ENCODE measurements at places on chromosomes 7 and 10.
A peak's percentile ranks its signal among the peaks of the same experiment; 100 is the strongest.

GRCh38 chr10:4057725-4058513 is 272.9 kb upstream of the KLF6 start:
- DNase-seq: no peak

DNA sequence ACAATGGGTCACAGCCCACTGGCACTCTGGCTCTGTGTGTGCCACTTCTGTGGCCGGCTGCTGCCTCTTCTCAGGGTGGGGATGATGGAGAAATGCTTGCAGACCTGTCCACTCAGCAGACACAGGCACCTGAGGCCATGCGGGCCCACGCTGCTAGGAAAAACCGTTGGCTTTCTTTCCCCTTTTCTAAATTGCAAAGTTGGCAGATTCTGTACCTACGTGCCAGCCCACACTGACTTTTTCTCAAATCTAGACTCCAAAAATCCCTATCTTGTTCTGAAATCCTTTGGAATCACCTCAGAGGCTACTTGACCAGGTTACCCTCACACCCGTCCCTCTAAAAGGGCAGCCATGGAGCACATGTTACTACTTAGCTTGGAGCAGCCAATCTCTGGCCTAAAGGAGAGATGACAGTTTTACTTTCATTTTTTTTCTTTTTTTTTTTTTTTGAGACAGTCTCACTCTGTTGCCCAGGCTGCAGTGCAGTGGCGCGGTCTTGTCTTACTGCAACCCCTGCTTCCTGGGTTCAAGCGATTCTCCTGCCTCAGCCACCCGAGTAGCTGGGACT is 99.4 kb downstream of the RNF216 start:
- DNase-seq: no peak

- no peak for DNase-seq
Observed at GRCh38 chr10:35058134-35058533, 32.0 kb downstream of the CUL2 start.

DNA sequence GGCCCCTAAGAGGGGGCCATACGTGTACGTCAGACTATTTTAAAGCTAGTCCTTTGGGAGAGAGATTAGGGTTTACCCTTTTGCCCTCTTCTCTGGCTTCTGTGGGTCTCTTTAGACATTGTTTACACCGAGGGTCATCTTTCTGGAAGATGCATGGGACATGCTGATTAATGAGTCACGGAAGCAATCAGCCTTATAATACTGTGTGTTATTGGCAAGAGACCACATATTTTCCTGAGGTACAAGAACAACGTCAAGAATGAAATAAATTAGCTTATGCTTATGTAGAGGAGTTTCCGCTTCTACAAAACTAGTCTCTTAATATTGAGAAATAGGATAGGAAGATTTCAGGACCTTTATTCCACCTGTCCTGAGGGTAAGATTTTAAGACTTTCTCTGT is 327.7 kb downstream of the BBS9 start:
- no peak for DNase-seq

DNA sequence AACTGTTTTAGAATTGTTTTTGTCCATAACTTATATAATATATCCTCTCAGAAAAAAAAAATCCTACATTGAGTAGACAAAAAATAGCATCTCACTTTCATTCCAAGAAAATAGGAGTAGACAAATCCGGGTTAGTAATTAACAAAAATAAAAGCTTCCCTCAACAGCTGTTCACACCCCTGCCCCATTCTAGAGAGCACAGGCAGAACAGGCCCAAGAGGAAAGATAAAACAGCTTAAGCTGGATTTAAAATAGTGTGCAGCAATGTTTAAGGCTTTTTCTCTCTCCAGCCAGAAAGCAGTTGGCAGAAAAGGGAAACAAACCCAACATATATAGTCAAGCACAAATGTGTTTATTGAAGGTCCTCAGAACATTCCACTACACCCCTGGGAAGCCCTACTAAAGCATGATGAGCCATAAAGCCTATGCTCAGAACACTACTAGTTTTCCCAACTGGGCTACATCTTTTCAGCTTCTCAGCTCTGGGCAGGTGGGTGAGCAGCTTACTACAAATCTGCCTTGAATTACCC is 189.9 kb downstream of the MTERF1 start:
- DNase-seq: no peak

- DNase-seq: no peak
Observed at GRCh38 chr7:71404726-71405345, 272.9 kb downstream of the GALNT17 start.

DNA sequence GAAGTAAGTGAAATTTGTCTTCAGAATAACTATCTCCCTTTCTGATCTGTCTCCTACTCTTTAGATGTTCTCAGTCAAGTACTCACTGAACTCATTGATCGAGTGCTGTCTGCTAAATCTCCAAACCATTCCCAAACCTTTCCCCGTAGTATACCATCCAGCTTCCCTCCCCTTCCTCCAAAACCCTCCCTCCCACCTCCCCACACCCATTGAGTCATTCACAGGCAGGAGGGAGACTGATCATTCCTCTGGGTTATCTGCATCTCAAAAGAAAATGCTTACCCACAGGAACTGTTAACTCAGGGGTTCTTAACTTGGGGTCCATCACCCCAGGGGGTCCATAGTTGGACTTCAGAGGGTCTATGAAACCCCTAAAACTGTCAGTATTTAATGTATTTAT is 37.4 kb downstream of the GOT1 start:
- DNase-seq: no peak

DNA sequence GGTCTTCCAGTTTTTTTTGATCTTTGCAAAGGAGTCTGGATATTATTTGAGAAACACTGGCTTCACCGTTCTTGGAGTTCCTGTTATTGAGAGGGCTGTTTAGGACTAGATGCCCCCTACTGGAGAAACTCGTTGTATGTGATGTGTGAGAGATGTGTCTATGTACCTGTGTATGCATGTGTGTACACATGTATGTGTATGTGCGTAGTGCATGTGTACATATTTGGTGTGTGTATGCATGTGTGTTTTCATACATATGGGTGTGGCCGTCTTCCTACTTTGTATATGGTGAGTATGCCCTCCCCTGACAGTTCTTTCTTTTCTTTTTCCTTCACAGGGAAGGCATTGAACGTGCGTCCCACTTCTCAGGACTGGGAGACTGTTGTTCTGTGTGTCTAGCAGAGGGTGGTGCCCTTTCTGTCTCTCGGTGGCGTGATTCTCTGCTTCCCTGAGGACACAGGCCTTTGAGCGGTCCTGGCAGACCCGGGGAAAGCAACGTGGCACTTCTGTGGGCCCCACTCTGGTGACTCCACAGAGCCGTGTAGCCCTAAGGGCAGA is 3.0 kb upstream of the CALHM3 start:
- no peak for DNase-seq

GRCh38 chr10:71864911-71865361 is 13.9 kb upstream of the PSAP start:
- DNase-seq: no peak

- no peak for DNase-seq
Observed at GRCh38 chr7:17506095-17506494, 207.6 kb downstream of the AHR start.

DNA sequence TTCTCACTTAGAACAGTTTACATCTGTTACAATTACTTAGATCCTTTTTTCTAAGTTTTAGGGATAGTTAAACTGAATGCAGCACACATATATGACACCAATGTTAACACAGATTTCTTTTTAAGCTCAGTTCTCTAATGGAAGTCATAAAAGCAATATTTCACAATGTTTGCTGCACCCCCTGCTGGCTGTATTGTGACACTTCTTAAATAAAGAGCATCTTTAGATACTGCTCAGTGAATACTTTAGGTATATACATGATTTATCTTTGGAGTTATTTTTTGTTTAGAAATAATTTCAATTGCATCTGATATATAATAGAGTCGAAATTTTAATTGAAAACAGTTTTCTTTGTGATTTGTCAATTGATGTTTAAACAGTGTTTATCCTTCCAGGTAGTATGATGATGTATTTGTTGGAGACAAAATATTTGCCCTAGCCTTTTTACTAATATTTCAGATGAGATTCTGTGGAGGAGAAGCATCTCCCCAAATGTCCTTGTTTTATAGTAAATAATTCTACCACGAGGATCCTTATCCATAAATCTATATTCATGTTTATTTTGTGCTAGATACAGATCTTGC is 174.4 kb downstream of the ST7 start:
- DNase-seq: peak; percentile 20

DNA sequence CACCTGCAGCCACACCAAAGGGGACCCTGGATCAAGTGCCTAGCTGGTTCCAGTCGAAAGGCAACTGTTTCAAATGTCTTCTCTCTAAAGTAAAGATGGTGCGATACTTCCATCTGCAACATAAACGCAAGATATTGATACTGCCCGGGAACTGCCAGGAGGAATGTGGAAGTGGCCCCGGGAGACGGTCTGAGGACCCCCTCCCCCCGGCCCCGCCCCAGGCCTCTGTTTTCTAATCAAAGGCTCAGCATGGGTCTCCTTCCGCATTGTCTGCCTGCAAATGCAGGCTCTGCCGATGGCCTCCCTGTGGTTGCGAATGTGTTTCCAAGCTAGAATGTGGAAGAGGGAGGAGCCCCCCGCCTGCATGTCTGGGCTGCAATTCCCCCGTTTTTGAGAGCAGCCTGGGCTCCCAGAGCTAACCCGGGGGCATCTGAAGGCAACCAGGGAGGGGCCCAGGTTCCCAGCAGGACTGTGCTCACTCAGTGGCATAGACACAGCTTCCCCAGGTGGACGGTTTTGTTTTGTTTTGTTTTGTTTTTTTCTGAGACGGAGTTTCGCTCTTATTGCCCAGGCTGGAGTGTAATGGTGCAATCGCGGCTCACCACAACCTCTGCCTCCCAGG is 223.9 kb upstream of the PPP2R2D start:
- DNase-seq: peak; percentile 83

DNA sequence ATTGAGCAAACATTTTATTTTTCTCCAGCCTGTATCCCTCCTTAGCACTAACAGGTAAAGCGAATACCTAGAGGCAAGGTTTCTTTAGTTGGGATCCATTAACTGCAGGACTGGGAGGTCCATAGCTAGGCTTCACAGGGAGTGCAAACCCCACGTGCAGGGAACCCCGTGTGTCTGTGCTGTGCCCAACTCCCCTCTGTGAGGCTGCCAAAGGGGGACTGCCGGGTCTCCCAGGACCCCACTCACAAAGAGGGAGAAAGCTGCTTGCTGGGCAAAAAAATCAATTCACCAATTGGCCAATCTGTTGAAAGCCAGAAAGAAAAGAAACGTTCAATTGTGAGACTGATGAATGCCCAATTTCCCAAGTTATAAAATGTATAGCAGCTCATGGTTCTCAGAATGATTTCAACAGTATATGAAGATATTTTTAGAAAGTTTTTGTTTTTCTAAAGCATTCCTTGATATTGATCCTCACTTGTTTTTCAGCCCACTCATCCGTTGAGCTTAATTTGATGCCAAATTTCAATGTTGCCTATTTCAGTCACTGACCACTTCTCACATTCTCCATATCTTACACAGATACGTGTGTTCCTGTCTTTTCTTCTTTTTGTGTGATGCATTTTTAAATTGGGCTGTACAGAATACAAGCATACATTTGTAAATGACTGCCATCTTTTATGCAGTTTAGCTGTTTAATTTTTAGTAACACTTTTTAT is 202.7 kb upstream of the PRSS58 start:
- DNase-seq: no peak

- no peak for DNase-seq
Observed at GRCh38 chr10:81814842-81815241, 60.2 kb upstream of the NRG3 start.

DNA sequence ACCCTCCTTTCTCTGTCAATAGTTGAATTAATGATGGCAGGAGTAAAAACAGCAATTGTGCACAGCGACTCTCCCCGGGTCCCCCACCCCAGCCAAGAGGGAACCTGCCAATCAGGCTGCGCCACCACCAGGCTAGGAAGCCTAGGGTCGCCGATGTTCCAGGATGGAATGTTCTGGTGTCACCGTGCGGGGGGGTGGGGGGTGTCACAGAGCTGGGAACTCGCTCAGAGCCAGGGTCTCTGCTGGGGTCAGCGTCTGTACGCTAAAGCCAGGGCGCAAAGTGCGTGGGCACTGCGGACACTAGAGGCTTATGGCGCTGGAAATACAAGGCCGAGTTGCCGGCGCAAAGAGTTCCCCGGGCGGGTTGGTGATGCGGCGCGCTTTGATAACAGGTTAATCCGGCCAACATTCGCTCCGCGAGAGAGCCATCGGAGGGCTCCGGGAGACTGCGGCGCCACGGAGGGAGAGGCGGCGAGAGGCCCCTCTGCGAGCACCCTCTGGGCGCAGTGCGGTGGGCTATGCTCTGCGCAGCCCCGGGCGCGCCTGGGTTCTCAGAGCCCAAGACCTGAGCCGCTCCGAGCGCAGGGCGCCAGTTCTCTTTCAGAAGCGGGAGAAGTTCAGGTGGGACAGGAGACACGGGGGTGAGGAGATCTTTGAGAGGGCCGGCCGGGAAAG is 192.3 kb downstream of the EMX2 start:
- peak; percentile 24 for DNase-seq

- DNase-seq: no peak
Observed at GRCh38 chr10:12833451-12833850, 168.1 kb downstream of the CCDC3 start.
